ENCODE measurements at places on chromosomes 12 and 14.
A peak's percentile ranks its signal among the peaks of the same experiment; 100 is the strongest.

DNA sequence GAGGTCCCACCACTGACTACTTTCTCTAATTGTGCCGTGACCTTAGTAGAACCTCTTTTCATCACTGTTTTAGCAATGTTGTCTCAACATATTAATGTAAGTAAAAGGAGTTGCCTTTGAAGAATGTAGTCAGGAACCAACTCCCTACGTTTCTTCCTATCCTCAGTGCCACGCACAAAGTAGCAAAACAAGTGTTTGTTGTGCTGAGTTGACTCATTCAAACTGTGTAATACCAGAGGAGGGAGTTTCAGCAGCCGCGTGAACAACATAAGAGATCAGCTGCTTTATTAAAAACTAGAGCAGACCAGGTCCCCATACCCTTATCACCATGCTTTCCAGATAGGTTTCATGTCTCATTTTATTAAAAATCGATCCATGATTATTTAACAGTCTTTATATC, 19.1 kb downstream of the PLBD1 start:
- no peak for DNase-seq

- DNase-seq, result no peak
These were observed 49.0 kb upstream of the TMEM263 start for GRCh38 chr12:106906715-106907114.

GRCh38 chr12:65607401-65607841, 216.9 kb upstream of the HMGA2 start:
- DNase-seq, result no peak

DNA sequence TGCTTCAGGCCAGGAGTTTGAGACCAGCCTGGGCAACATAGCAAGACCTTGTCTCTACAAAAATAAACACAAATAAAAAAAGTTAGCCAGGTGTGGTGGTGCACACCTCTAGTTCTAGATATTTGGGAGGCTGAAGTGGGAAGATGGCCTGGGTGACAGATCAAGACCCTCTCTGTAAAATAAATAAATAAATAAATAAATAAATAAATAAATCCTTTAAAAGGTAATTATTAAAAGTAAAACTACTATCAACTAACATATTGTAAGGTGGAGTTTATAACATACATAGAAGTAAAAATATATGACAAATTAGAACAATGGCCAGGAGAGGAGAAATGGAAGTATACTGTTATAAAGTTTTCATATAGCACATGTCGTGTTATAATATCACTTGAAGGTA, 33.3 kb upstream of the CLMN start:
- no peak for DNase-seq

DNA sequence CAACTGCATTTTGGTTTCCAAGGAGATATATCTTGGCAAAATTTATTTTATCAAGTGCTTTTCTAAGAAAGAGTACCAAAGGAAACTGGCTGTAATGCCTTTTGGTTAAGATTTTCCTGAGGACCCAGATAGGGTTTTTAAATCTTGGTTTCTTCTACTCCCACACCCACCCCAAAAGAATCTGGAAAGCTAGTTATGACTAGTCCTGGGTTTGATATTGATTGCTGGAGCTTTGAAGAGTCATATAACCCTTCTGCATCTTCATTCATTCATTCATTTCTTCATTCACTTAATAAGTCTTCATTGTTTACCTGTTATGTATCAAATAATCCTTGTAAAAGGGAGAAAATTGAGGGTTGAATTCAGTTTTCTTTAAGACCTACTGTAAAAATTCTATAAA, 425.2 kb downstream of the PCNX1 start:
- no peak for DNase-seq

DNA sequence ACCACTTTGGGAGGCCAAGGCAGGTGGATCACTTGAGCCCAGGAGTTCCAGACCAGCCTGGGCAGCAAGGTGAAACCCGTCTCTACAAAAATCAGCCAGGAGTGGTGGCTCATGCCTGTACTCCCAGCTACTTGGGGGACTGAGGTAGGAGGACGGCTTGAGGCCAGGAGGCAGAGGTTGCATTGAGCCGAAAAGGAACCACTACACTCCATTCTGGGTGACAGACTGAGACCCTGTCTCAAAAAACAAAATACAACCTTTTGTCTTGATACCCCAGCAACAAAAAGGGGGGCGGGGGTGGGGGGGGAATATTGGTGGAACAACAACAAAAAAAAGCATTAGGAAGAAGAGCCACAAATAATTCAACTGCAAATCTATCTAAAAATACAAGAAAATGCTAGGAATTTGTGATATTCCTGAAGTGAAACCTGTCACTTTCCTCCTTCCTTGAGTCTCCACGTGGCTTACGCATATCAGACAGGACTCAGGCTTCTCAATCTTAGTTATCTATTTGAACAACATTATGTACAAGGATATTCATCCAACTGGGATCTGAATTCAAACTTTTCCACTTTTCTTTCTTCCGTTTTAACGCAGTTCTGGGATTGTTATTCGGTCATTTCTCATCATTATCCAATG, 1.3 kb downstream of the R3HDM2 start:
- DNase-seq, result peak; percentile 11

DNA sequence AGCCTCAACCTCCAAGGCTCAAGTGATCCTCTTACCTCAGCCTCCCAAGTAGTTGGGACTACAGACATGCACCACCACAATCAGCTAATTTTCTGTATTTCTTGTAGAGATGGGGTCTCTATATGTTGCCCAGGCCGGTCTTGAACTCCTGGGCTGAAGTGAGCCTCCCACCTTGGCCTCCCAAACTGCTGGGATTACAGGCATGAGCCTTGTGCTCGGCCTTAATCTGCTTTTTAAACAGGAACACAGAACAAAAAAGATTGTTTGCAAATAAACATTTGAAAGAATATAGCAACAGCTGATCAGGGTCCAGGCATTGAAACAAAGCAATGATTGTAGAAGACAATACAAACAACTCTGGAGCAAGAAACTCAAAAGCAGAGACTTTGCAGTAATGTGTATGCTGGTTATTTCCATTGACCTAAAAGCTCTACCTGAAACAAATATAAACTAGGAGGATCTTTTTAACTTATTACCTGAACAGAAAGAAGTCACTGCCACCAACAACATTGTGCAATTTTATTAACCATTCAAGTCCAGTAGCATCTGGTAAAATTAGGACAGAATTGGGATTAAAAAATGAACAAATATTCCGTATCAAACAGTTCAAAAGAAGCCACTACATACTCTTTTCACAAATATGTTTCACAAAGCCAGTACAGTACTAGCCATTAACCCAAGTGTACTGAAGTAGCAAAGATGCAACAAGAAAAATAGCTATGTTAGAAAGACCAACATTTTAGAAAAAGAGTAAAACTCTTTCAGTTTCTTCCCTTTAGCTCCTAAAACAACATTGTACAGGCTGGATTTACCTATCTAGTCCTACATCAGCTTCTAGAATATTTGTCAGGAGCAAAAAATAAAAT, 14.2 kb downstream of the AMN1 start:
- DNase-seq, result no peak

DNA sequence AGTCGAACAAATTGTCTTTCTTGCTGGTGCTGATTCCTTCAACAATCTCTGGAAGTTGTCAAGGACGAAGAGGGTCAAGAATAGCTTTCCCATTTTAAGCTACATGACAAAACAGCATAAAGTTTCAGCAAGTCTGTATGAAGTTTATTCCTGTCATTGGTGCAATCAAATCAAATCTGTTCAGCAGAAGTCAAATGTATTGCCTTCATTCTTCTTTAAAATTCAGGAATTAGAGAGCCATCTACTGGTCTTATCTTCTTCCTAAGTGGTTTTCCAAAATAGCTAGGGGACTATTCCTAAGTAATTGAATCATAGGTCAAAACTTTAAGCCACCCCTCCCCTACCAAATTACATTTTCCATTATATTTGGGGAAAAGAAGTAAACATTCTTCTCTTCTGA, 990.2 kb downstream of the GALC start:
- DNase-seq, result no peak

- no peak for DNase-seq
These were observed 128.2 kb upstream of the NOS1 start for GRCh38 chr12:117489671-117490070.

DNA sequence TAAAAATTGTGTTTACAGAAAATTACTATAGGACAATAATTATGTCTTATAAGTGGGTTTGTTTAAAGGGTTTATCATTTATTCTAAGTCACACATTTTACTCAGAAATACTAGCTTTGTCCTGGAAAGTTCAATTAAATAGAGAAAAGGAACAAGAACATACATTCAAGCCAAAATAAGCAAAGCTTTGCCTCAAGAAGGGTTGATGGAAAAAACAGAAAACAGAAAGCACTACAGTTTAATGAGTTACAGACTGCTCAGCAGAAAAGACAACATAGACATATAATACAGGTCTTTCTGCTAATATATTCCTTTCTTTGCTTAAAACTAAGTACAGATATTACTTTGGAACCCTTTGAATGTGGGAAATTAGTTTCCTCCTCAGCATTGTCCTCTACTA, 703.0 kb upstream of the LRFN5 start:
- no peak for DNase-seq

GRCh38 chr12:53722450-53723041, 4.7 kb downstream of the CALCOCO1 start:
- DNase-seq, result no peak

- no peak for DNase-seq
These were observed 36.7 kb downstream of the SPTLC2 start for GRCh38 chr14:77579780-77580179.

GRCh38 chr14:67260965-67261364, 19.7 kb downstream of the PALS1 start:
- DNase-seq, result no peak

GRCh38 chr14:23175823-23176222, 7.6 kb downstream of the SLC7A8 start:
- no peak for DNase-seq

- DNase-seq, result no peak
These were observed 3.0 kb upstream of the BLOC1S1 start for GRCh38 chr12:55712700-55713415.

DNA sequence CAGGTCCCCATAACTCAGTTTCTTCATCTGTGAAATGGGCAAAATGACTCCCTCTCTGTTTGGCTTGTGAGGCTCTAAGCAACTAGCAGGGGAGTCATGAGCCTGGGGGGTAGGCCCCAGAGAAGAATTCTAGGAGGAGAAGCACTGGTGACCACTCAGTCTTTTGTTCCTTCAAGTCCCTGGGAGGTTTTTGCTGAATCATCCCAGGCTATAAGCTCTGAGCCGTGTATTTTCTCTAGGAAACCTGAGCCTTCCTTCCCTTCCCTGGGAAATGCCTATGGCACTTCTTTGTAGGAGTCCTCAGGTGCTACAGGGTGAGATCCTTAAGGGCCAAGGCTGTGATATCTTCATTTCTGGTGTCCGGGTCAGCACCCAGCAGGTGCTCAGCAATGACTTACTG, 4.5 kb downstream of the RPH3A start:
- no peak for DNase-seq

- DNase-seq, result no peak
These were observed at the start of gene KCNA1 for GRCh38 chr12:4909734-4910501. TSS of gene KCNA1 (plus strand) at chr12:4909905. CDS start at chr12:4911379, 1,474 bp downstream.

GRCh38 chr12:107484230-107484629, 201.4 kb upstream of the PWP1 start:
- no peak for DNase-seq

GRCh38 chr14:34688470-34689206, 25.8 kb downstream of the CFL2 start:
- DNase-seq, result no peak

- DNase-seq, result no peak
These were observed 297.9 kb upstream of the SFSWAP start for GRCh38 chr12:131413006-131413405.

GRCh38 chr12:98612696-98613334, 19.3 kb downstream of the SLC25A3 start:
- no peak for DNase-seq

DNA sequence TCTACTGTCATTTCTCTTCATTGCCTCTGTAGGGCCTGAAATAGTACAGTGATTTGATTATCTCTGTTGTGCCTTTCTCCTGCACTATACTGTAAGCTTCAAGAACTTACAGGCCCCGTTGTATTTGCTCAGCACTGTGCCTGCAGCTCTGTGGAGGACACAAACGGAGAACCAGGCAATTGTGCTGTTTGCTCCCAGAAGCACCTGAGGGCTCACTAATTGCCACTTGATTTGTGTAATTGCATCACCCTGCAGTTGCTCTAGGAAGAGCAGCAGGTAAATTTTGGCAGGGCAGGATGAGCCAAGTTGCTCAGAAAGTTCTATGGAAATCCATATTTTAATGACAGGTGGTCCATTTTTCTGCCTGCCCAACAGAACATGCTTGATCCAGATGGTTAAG, 11.6 kb upstream of the KRT82 start:
- DNase-seq, result no peak

- DNase-seq, result no peak
These were observed 15.8 kb downstream of the TMEM233 start for GRCh38 chr12:119609358-119609757.
